ENCODE measurements at places on chromosomes 5 and 9.

DNA sequence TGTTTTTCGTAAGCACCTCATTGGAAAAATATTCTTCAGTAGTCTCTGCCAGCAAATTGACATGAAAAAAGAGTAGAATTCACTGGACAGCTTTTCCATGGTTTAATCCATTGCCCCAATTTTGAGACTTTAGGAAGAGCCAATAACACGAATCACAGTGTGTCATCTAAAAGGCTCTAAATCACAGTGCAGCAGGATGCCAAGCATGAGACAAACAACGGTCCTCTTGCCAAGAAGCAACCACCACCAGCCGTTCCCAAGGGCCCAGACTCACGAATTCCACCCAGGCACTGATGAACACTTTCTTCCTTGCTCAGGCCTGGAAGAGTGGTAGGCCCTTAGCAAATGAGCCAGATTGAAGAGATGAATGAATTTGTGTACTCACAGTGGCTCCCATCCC, 18.3 kb upstream of the IRX4 start:
- no peak for DNase-seq

DNA sequence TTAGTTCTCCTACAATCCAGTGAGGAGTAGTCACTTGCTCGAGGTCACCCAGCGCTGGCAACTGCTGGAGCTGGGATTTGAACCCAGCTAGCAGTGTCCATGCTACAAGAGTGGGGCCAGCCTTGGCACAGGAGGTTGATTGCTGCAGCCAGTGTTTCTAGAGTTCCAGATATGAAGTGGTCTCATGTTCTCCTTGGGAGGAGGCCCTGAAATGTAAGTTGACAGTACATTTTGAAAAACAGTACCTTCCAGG, 802 bp downstream of the CCDC107 start:
- DNase-seq, result no peak

DNA sequence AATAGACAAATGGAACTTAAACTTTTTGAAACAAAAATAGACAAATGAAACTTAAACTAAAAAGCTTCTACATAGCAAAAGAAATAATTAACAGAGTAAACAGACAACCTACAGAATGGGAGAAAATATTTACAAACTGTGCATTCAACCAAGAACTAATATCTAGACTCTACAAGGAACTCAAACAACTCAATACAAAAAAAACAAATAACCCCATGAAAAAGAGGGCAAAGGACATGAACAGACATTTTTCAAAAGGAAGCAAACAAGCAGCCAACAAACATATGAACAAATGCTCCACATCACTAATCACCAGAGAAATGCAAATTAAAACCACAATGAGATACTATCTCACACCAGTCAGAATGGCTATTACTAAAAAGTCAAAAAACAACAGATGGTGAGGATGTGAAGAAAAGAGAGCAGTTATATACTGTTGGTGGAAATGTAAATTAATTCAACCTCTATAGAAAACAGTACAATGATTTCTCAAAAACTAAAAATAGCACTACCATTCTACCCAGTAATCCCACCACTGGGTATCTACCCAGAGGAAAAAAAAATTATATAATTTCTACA, 170.8 kb upstream of the RGMB start:
- DNase-seq, result no peak

- DNase-seq, result no peak
Observed at GRCh38 chr9:8627976-8628679, 828.5 kb upstream of the DMAC1 start.

- no peak for DNase-seq
Observed at GRCh38 chr5:135034963-135035677, 1.1 kb upstream of the PITX1 start.

DNA sequence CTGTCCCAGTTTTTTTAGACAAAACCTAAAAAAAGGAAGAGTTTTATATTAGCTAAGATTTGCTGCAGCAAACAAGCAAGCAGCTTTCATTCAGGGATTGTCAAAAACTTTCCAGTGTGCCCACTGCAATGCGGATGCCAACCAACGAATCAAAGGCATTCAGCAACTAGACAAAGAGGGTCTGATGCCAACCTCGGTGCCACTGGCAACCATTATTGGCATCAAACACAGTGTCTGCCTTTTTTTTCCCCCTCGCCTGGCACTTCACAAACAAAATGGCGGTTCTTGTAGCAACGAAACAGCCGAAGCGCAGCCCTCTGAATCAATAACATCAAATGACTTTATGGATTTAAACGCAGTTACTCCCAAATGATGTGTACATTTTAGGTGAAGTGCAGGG, 10.4 kb downstream of the NFIB start:
- no peak for DNase-seq
